Chondrocyte (in vitro differentiated cells): ENCODE measurements at places on chromosomes 2 and 18. TPM values are rescaled to one million over a fixed set of nuclear protein-coding genes. Genes with fewer than 3 reads are reported as not detected.

ZNF236 gene
- total RNA-seq = 14.3 to 20.2 TPM (median 16.1 TPM) in 3 replicates

GRCh38 chr2:163687217-163687616 is 48.6 kb downstream of the FIGN start:
- no peak overlapping the region for H3K27ac ChIP-seq
- H3K36me3 ChIP-seq = no peaks in the 10 kb centered on the region
- no peaks in the 10 kb centered on the region for H3K27me3 ChIP-seq
- no peak for DNase-seq

TMEM18 gene
- total RNA-seq = 25.5 to 33.9 TPM (median 28.8 TPM) in 3 replicates

DNA sequence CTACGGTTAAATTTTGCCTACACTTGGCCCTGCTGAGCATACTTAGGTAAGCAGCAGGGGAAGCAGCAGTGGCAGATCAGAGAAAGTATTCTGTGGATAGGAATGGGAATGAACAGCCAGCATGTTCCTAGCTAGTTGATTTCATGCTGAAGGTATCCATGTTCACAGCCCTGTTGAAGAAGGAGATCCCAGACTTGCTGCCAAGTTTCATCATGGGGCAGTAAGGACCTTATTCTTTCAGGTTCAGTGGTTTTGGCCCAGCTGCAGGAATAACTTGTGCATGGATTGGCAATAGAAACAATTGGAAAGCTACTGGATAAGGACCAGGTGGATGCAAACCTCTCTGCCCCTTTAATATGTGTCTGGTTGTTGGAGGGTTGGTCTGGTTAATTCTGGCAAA is 98.2 kb upstream of the TMEM178A start:
- peaks cover 17% of the 10 kb centered on the region for H3K36me3 ChIP-seq
- H3K27me3 ChIP-seq = no peaks in the 10 kb centered on the region
- peaks cover 51% of the 10 kb centered on the region for H3K4me1 ChIP-seq
- H3K27ac ChIP-seq = peak overlapping the region; percentile 93
- H3K4me3 ChIP-seq = no peak overlapping the region
- DNase-seq = no peak

TMEM182 gene
- 4.2 to 6.0 TPM (median 5.1 TPM) in 3 replicates for total RNA-seq

RBFA gene
- total RNA-seq = 25.5 to 26.8 TPM (median 25.9 TPM) in 3 replicates

GRCh38 chr2:27772804-27773203 is 1.3 kb downstream of the MRPL33 start:
- peaks cover 8% of the 10 kb centered on the region for H3K36me3 ChIP-seq
- H3K27me3 ChIP-seq = no peaks in the 10 kb centered on the region
- DNase-seq = no peak
- H3K4me1 ChIP-seq = peaks cover 51% of the 10 kb centered on the region
- peak overlapping the region; percentile 99 for H3K4me3 ChIP-seq

- no peak overlapping the region for H3K4me3 ChIP-seq
- H3K27ac ChIP-seq = peak overlapping the region; percentile 84
- peaks cover 63% of the 10 kb centered on the region for H3K4me1 ChIP-seq
- no peak for DNase-seq
- no peaks in the 10 kb centered on the region for H3K27me3 ChIP-seq
These were observed 173.6 kb downstream of the SMAD7 start for GRCh38 chr18:48777026-48777743.

GRCh38 chr2:222318712-222319585 is 20.2 kb upstream of the PAX3 start:
- H3K4me3 ChIP-seq = peak overlapping the region; percentile 79
- peaks cover 15% of the 10 kb centered on the region for H3K4me1 ChIP-seq
- H3K27me3 ChIP-seq = peaks cover 47% of the 10 kb centered on the region
- H3K36me3 ChIP-seq = no peaks in the 10 kb centered on the region
- DNase-seq = peak; percentile 86
